Epithelial cell of prostate (primary cell): ENCODE measurements at places on chromosomes 1 and 21.

GRCh38 chr1:36083635-36084496, at the start of gene TEKT2:
Gene TEKT2 (plus strand): TSS chr1:36084094. CDS start chr1:36084922, 828 bp downstream.
- no peak for DNase-seq

- no peak for DNase-seq
Measured at GRCh38 chr1:85459290-85459689, 5.7 kb downstream of the DDAH1 start.

DNA sequence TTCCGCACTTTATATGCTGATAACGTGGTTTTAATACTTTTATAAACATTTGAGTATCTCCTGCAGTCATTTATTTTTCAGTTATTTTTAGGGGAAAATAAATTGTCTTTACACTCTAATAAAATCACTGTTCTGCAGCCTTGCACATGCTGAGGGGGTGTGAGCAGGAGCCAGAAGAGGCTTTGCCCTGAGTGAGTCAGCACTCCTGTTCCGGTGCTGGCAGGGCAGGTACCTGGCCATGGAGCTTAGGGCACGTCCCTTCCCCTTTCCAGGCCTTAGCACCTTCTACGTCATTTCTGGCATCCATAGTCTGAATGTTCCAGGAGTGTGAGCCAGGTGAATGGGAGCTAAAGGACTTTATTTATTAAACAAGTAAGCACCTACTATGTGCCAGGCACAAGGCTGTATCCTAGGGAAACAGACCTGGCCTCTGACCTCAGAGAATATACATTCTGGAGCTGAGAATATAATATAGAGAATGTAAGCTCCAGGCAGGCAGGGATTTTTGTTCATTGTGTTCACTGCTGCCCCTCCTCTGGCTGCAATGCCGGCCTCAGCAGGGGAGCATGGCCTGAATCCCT, 402.9 kb downstream of the PTPRU start:
- no peak for DNase-seq

DNA sequence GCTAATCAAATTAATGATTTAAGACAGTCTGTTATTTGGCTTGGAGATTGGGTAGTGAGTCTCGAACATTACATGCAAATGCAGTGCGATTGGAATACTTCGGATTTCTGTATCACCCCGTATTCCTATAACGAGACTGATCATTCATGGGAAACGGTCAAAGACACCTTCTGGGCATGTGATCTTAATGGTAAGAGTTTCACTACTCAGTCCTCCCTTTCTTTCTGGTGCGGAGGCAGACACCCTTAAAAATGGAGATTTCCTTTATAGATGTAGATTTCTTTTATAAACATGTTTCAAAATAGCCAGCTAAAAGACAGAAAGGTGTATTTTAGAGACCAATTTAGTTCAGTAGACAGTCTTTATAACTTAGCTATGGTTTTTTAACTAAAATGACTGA, 74.4 kb downstream of the HS2ST1 start:
- DNase-seq = no peak

DNA sequence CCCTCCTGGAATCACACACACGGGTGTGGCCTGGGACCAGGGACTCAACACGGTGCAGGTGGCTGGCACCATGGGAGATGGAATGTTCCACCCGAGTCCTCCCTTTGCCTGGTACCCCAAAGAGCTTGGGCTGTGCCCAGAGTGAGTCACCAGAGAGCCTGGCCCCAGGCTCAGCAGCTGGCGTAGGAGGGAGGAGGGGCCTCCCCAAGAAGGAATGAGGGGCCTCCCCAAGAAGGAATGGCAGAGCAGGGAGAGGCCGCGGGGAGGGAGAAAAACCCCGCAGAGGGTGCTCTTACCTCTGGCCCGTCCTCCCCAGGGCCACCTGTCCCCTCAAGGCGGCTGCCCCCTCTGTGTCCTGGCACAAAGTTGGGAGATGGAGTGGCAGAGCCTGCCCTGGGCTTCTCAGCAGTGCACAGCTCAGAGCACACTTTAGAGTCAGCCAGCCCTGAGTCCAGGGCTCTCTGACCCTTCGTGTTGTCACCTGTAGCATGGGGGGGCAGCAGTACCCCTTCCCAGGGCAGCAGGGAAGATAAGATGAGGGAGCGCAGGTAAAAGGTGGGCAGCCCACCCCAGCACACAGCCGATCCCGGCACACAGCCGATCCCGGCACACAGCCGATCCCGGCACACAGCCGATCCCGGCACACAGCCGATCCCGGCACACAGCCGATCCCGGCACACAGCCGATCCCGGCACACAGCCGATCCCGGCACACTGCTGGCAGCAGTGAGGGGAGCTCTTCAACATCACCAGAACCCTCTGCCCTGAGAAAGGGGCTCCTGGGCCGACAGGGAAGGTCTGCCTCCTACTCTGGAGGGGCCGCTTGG, 20.2 kb upstream of the KCNAB2 start:
- DNase-seq = no peak

- no peak for DNase-seq
Measured at GRCh38 chr21:27673581-27673980, 706.7 kb upstream of the ADAMTS5 start.

GRCh38 chr1:162168261-162168660, 98.8 kb downstream of the NOS1AP start:
- DNase-seq = peak; percentile 10

DNA sequence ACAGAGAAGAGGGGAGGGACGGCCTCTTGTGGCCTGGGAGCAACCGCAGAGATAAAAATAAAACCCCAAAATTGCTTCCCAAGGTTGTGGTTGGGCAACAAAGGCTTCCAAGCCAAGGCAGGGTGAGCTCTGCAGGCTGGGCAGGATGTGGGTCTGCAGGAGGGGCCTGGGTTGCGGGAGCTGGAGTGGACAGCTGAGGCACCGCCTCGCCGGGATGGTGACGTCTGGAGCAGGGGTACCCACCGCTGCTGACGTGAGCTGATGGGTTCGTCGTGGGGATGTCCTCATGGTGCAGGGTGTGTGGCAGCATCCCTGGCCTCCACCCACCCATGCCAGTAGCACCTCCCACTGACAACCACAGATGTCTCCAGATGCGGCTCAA, 3.7 kb downstream of the AURKAIP1 start:
- DNase-seq = no peak

DNA sequence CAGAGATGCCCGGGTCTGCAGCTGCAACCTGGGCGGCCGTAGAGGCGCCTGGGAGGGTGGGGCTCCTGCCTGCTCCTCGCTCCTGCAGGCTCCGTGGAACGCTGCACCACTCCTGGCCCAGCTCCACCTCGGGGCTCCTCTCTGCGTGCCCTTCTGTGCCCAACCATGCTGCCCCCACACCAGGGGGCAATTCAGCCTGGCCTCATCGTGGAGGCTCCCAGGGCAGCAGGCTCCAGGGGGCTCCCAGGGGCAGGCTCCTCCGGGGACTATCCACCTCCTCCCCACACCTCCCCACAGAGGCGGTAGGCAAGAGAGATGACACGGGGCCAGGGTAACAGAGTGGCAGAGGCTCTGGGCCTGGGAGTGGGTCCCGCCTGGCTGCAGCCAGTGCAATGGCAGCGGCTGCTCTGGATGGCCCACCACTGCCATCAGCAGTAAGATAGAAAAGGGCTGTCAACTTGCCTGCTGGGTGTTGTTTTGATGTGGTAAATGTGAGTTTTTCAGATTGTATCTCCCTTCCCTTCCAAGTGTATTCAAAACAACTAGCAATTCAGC, 22.4 kb upstream of the LRRC8C start:
- DNase-seq = no peak

- no peak for DNase-seq
Measured at GRCh38 chr1:70820396-70820795, 227.2 kb downstream of the PTGER3 start.

GRCh38 chr1:88979054-88979748, 13.2 kb downstream of the KYAT3 start:
- no peak for DNase-seq

- DNase-seq = no peak
Measured at GRCh38 chr1:214228976-214229375, 52.0 kb upstream of the SMYD2 start.

- peak; percentile 73 for DNase-seq
Measured at GRCh38 chr1:31689854-31690253, 14.0 kb downstream of the COL16A1 start.

GRCh38 chr1:46301406-46301807, 2.0 kb downstream of the LRRC41 start:
- no peak for DNase-seq

DNA sequence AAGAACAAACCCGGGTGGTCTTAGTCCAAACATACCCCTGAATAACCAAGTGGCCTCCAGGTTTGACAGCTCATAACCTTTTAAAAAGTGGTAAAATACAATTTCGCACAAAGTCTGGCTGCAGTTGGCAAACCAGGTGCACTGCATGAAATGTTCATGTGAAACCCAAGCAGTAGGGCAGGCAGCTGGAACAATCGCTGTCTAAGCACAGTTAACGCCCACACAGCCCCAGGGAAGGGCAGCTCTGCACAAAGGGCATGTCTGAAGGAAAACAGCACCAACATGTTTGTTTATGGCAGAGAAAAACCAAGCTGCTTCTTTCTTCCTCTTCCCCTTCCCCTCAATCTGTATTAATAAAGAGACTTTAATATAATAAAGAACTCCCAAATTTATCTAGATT, 49.5 kb downstream of the KIAA1614 start:
- no peak for DNase-seq

DNA sequence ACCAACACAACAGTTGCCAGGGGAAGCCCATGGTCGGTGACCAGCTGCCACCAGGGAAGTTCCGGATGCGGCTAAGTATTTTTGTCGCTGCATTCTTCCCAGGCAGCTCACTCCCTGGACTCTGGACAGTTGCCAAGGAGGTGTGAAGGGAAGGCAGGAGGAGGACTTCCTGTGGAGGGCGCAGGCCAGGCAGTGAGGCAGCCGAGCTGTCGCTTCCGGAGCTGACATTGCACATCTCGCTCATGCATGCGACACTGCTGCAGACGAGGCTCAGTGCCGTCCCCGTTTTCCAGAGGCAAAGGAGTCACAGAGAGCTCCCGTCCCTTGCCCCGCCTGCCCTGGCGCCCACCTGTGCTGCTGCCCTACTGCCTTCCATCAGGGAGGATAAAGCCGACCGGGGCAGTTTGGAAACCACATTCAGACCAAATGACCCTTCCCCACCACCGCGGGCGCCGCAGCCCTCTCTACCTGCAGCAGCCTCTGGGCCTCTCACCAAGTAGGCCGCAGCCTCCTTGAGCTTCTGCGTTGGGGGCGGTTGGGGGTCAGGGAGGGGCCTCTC, 81.4 kb downstream of the NENF start:
- DNase-seq = no peak

- DNase-seq = no peak
Measured at GRCh38 chr1:238346340-238346739, 455.6 kb upstream of the ZP4 start.

GRCh38 chr1:178470411-178470960, 26.3 kb downstream of the CLEC20A start:
- no peak for DNase-seq

GRCh38 chr1:15277447-15277838, 30.4 kb downstream of the FHAD1 start:
- DNase-seq = no peak

DNA sequence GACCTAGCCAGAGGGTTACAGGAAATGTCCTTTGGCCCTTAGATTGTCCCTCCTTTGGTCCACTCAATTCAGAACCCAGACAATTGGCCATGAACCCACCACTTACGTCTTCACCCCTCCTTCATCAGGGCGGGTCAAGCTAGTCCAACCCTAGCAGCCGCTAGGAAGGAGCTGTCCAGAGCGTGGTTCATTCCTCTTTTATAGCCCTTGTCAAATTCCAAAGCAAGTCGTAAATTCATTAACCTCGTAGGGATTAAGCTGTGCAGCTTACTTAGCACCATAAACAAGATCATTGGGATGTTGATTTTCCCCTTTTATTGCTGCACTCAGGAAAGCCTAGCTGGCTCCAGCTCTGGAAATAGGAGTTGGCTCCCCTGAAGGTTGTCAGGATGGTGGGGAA, 90.1 kb downstream of the TMEM53 start:
- DNase-seq = no peak

DNA sequence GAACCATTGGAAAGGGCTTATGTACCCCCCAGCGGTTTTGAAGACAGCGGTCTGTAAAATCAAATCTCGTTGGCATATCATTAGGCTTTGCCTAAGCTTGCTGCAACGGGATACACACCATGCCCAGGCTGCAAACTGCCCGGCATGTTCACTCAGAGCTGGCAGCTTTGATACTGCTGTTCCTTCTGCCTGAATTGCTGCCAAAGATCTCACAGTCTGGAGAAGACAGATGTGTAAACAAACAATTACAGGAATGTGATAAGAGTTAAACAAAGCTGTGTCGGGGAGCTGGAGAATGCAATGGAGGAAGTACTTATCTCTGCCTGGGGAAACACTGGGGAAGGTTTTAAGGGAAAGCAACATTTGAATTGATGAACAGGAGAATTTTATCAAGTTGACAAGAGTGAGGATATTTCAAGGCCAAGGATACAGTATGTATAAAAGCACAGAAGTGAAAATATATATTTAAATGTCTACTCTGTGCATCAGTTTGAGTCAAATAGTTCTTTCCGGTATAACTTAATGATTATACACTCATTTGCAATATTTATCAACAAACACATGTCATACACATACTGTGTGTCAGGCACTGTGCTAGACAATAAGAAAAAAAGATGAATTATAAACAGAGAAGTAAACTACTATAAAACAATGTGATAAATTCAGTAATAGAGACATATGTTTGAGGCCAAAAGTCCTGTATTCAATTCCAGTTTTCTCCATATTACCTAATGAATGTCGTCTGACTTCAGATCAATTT, 29.9 kb downstream of the CHML start:
- DNase-seq = no peak

- no peak for DNase-seq
Measured at GRCh38 chr1:116708255-116708900, 40.8 kb upstream of the IGSF3 start.

- no peak for DNase-seq
Measured at GRCh38 chr1:207898260-207898659, 12.7 kb downstream of the CD34 start.

GRCh38 chr1:32223683-32224082, 1.5 kb downstream of the EIF3I start:
- no peak for DNase-seq

DNA sequence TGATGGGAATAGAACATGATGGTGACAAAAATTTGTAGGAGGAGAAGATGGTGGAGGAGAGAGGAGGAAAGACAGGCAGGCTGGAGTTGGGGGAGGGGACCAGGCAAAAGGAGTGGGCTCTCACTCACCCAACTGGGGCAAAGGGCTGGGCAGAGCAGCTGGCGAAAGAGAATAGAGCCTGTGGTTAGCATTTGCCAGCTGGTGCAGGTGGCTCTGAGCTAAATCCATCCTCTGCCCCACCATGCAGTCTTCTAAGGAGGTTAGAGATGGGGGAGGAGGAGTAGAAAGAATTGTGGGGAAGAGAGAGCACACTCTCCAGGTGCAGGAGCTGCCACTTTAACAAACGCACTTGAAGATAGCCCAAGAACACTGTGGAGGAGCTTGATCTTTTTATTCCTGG, 27.6 kb upstream of the SLAMF1 start:
- no peak for DNase-seq

DNA sequence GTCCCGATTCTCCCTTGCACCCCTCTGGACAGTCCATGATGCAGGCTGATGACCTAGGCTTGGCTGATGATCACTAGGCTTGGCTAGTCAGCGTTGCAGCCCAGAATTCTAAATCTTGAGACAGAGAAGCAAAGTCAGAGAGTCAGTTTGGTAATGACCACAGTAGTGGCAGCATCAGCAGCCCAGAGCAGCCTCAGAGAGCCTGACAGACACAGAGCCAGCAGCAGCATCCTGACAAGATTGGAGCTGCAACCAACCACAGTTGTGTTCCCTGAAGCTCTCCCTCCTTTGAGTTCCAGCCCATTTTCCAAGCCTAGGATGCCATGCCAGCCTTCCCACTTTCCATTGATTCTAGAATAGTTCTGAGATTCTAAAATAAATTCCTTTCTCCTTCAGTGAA, 16.8 kb upstream of the ITLN1 start:
- DNase-seq = no peak

GRCh38 chr1:185498207-185498606, 181.2 kb upstream of the IVNS1ABP start:
- no peak for DNase-seq
